ENCODE measurements at places on chromosomes 11 and 22.

DNA sequence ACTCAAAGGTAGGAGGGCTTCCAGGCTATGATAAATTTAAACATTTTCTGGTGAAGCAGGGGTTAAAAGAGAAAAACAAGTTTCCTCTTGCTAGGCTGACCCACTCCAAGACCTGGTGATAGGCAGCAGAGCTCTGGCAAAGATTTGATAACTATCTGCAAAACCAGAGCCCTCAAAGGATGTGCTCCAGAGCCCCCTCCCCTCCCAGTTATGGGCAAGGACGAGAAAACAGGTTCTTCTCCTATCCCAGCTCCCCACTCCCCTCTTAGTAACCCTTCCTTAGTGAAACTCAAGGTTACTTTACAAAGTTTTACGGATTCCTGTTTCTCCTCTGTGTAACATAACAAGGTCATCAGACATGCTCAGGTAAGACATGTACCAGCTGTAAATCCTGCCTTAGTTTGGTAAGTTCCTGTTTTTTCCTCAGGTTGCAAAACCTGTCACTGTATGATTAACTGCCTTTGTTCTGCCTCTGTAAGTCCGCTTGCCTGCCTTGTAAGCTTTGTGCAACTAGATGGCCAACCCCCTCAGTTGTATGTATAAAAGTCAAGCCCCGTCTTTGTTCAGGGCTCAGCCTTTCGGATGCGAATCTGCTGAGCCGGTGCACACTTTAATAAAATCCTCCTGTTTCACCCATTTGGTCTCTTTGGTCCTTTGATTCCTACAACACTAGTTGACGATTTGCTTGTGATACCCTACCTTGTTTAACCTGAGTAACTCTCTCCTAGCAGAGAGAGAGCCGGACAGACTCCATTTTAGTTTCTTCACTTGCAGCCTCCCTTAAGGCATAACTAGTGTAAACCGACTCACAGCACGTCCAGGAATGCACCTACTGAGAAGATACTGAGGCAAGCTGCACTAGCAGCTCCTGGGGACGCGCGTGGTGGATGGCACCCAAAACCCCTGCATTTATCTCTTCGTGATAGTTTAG, 13.9 kb downstream of the APOBEC3H start:
- no peak for DNase-seq

DNA sequence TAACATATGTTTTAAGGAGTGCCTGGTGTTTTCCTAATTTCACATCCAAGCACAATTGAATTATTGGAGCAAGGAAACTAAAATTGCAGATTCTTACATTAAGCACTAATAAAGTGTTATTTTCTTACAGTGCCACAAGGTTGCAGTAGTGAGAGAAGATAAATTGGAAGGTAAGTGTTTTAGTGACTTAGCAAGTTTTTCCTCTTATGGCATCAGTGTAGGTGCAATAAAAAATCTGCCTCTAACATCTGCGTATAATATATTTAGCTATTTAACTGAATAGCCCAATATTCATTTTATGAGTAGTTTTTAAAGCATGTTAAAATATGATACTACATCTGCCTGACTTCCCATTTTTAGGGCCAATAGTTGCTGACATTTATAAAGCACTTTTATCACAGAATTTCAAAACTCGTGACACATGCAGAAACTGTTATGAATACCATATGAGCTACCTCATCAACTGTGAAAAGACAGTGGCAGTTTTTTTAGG, 19.0 kb downstream of the POLD3 start:
- DNase-seq = no peak

DNA sequence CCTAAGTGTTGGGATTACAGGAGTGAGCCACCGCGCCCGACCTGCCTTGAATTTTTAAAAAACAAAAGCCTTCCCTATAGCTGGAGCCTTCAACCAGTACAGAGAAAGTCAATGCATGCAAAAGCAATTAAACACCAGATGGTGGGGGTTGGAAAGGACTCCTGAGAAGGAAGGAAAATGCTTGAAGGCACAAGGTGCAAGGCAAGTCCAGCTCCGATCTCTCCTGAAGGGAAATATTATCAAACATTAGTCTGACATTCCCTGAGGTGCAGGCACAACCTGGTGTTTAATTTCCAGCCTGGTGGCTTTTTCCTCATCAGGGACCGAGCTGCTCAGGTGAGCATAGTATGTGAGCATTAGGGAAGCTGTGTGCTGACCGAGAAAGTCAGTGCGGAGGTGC, 12.9 kb upstream of the RAPSN start:
- no peak for DNase-seq

DNA sequence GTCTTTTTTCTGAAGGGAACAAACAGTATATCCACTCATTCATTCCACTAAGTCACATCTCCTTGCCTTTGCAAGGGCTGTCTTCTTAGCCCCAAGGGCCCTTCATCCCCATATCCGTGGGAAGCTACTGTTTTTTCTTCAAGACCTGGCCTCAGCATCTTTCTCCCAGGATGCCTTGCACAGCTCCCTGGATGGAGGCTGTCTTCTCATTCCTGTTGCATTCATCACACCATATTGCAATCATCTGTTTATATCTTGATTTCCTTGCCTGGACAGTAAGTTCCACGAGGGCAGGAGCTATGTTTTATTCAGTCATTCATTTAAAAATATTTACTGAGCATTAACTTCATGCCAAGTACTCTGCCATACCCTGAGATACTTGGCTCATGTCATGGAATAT, 29.3 kb upstream of the NECTIN1 start:
- no peak for DNase-seq

- no peak for DNase-seq
These were observed 67.7 kb upstream of the CLNS1A start for GRCh38 chr11:77705195-77705875.

DNA sequence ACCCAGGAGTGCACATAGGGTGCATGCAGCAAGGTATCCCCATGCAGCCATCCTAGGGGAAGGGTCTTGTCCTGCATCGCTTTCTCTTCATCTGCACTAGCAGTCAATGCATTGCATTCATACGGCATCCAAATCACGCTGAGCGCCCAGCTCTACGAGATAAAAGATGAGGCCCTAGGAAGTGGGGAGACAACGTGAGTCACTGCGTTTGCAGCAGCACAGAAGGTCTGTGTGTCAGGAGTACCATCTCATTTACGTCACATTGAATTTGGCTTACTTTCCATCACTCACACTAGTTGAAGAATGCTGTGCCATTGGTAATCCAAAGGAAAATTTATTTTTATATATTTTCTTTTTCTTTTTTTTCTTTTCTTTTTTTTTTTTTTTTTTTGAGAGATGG, 2.5 kb upstream of the ST14 start:
- no peak for DNase-seq

- no peak for DNase-seq
These were observed 49.2 kb downstream of the PAK1 start for GRCh38 chr11:77424644-77425043.

DNA sequence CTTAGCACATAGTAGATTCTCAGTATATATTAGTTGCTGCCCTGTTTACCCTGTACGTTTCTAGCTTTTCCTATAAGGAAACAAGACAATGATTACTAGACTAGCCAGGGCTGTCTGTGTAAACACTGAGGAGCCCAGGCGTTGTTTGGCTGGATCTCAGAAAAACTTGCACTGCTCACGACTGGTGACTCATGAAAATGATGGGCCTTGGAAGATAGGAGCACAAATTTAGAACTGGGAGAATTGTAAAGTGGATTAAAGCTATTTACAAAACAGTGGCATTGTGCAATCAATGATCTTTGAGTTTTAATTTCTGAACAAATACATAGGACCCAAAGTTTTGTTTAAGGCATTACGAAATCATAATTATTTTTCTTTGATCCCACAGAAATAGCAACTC, 276.9 kb downstream of the FAM76B start:
- no peak for DNase-seq

DNA sequence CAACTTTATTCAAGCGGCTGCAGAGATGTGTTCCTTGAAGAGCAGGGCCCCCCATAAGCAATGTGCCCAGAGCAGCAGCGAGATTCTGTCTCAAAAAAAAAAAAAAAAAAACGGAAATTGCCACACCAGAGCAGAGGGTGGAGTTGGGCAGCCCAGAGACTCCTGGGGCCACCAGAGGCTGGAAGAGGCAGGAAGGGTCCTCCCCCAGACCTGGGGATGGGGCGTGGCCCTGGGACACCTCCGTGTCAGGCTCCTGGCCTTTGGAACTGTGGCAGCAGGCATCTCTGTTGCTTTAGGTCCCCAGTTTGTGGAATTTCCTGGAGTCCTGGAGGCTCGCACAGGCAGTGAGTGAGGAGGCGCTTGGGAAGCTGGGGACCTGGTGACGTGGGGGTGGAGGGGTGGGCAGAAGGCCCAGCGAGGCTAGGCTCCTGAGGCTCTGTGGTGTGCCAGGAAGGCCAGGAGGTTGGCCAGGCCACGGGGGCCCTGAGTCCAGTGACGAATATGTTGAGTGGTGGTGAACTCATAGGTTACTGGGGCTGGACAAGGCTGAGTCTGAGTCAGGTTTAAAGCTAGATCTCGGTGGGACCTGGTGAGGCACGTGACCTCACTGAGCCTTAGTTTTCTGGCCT, 735.6 kb downstream of the BRD1 start:
- DNase-seq = no peak

DNA sequence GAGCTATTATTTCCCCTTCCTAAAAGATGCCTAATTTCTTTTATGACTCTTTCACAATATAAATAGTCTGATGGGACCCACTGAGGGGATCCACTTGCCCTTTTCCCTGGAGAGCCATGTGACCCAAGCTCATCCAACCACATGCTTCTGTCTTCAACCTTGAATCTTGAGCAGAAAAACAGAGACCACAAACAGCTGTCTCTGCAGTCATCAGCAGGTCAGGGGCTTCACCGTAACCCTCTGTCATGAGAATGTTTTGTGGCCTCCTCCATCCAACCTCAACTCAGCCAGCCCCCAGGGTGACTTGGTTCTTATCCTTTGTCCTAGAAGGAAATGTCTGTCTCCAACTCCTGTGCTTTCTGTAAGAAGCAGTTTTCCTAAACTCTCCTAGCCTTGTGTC, 129.6 kb upstream of the POU2AF2 start:
- no peak for DNase-seq

DNA sequence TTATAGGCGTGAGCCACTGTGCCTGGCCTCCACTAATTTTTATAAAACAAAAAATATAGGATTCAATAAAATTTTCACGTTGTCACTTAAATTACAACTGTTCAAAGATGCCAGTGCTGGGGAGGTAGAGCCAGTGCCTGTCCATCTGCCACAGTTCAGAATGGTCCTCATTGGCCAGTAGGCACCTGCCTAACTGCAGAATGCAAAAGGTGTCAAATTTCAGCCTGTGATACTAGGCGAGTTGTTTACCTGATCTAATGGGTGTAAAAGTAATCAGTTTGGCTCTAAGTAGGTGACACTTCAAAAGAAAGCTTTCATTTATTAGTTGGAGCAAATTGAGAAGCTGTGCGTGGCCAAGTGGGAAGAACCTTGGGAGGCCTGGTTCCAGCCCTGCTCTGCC, 2.4 kb downstream of the SMARCB1 start:
- DNase-seq = no peak

DNA sequence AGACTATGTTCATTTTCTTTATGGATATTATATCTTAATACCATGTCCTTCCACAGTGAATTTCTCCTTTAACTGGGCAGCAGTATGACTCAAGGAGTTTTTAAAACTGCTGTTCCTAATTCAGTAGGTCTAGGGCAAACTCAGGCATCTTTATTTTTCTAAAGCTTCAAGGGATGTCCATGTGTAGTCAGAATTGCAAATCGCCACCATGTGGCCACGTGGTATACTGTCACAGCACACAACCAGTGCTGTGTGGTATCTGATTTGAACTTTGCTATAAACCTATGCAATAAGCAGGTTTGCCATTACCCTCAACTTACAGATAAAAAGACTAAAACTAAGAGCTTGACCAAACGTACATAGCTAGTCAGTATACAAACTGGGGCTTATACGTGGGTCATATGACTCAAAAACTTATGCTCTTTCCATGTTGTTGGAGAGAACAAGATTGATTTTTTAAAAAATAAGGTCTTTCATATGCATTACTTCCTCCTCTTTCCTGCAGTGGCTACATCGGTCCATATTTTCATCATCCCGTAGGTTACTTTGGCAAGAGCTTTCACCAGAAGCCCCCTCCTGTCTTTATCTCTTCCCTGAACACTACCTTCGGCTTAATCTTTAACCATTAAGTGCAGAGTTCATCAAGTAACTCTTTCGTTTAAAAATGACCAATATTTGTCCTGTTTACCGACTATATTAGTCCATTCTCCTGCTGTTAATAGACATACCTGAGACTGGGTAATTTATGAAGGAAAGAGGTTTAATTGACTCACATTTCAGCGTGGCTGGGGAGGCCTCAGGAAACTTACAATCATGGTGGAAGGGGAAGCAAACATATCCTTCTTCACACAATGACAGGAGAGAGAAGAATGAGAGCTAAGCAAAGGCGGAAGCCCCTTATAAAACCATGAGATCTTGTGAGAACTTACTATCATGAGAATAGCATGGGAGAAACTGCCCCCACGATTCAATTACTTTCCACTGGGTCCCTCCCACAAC, 8.0 kb upstream of the HTATIP2 start:
- DNase-seq = no peak

All from GOT3 (cell line).